ENCODE measurements at places on chromosomes 6 and 20.

DNA sequence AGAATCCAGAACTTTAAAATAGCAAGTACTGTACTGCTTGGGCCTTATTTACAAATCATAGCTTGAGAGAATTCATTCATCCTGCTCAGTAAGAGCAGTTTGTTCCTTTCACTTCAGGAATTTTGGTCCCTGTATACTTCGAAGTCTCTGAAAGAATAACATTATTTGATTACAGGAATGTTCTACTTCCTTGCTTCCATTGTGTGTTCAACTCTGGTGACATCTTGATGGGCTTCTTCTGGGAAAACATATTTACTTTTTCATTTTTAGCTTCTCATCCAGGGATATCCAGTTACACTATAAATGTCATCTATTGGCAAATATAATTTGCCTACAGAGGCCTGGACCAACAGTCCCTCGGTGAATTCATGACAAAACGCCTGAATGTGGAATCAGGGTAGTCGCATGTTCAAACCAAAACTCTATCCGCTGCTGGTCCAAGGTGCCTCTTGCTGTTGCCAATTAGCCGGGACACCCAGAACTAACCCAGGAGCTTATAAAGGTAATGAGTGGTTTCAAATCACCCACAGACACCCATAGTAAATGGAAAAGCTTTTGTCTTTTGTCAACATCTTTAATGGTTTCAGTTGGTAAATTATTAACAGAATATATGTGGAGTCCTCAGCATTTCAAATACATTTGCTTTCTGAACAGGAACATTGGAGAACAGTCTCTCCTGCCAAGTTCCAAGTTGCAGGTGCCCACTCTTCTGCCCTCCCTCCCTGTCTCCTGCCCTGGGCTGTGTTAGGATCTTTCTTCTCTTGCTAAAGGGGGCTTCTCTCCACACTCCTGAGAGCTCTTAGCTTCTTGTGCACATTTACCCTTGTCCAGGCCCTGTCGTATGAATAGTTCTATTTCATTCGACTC, 162.5 kb upstream of the CITED2 start:
- DNase-seq, result no peak

- DNase-seq, result no peak
Measured at GRCh38 chr20:46573234-46573633, 22.8 kb upstream of the OCSTAMP start.

- DNase-seq, result no peak
Measured at GRCh38 chr6:125835221-125835744, 44.5 kb downstream of the NCOA7 start.

DNA sequence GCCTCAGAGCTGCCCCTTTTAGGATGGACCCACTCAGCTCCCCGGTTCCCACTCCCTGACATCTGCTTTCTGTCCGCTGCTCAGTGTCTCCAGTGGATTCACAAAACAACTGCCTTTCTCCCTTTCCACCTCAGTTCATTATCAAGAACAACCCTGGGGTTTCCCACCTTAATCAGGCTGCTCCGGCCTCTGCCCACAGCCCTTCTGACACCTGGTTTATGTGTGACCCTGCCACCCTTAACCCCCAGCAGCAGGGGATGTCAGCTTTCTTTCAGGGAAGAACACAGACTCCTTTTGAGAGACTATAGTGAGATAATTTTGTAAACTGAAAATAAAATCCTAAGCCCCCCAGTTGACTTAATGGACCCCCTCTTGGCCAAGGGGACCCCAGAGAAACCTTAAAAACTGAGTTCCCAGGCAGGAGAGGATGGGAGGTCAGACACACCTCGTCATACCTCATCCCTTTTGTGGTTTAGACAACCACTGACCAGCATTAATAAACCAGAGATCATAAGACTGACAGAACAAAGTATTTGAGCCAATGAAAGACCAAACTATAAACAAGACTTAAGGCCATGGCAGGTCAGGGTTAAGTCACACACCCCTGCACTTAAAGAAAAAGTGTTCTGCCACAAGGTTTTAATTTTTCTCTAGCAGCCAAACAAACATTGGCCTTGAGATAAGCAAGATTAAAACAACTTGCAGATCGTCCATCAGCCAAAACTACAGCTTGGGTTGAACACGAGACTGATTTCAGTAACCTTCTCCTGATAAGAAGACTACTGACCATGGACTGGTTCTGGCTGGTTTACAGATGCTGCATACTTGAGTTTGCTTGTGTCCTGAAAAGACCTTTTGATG, 42.4 kb upstream of the DDR1 start:
- DNase-seq, result no peak

GRCh38 chr20:25079171-25079570, 2.8 kb downstream of the VSX1 start:
- no peak for DNase-seq

- no peak for DNase-seq
Measured at GRCh38 chr20:46890682-46891081, 4.0 kb upstream of the EYA2 start.

- DNase-seq, result no peak
Measured at GRCh38 chr20:60051911-60052310, 93.7 kb downstream of the CDH26 start.

- no peak for DNase-seq
Measured at GRCh38 chr20:1302685-1303541, 26.0 kb downstream of the SDCBP2 start.

GRCh38 chr6:158897236-158897635, 78.1 kb upstream of the EZR start:
- no peak for DNase-seq

DNA sequence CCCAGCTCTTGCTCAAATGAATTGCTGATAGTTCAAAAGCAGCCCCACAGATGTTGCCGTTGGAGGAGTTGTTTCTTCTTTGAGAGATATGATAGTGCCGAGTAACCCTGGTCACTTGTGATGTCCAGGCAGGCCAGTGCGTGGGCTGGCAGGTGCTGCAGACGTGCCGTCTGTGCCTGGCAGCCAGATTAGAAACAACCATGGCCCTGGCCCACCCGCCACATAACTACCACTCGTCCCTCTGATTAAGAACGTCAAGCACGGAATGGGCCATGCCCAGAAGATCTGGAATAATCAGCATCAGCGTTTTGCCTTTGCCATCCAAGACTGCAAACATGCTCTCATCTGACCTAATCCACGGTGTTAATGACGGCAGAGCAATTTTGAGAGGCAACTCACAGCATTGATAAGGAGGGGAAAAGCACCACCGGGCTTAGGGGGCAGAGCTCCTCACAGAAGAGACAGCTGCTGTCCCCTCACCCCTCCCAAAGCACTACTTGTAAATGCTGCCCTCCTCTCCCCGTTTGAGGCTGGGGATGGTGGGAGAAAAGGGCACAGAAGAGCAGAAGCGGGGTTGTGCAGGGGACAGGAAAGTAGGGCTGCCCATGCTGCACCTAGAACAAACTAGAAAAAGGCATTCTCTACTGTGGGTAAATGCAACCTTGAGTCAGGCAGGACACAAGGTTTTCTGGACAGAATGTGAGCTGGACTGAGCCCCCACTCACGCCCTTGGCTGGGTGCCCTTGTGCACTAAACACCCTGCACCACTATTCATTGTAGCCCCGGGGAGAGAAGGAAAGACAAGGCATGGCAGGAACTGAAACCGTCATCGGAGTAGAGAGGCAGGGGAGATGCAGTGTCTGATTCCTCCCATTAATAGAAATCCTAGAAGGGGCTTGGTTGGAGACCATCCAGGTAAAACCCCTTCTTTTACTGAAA, 5.3 kb upstream of the CPNE5 start:
- DNase-seq, result no peak

DNA sequence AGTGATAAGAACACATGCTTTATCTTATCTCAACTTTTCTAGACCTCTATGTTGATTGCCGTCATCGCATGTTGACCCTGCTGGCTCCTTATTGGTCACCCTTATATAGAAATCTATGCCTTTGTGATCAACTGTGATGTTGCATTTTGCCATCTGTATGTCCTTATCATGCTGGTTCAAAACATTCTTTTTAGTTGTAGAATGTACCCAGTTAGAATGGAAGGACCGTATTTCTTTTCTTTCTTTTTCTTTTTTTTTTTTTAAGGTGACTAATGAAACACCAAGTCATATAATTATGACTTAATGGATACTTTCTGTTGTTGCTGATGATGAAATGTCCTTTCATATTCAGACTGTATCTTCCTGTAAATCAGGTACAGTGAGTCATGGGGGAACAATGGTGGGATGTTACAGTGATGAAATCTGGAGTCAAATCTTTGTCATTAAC, 145.9 kb upstream of the CITED2 start:
- DNase-seq, result no peak

GRCh38 chr20:16423311-16424212, 149.7 kb downstream of the KIF16B start:
- DNase-seq, result no peak

GRCh38 chr6:167750956-167751358, 75.8 kb upstream of the AFDN start:
- DNase-seq, result no peak

- no peak for DNase-seq
Measured at GRCh38 chr20:8646033-8646441, 422.9 kb upstream of the PLCB4 start.

- DNase-seq, result no peak
Measured at GRCh38 chr6:37794825-37795224, 24.7 kb upstream of the ZFAND3 start.

- DNase-seq, result no peak
Measured at GRCh38 chr6:1916334-1917070, 306.8 kb downstream of the FOXC1 start.

DNA sequence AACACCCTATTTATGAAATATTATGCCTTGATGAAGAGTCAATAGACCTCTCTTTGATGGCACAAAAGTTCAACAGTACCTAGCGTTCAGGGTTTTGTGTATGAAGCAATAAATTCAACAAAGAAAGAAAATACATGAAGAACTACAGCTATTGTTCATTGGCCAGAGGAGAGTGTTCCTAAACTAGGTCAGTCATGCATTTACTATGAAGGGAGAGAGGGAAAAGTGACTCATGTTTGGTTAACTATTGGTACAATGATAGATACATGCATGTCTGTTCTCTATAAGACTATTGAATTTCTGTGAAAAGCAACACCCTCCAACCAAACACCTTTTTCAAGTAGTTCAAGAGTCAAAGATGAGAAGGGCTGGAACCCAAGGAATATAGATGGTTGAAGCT, 50.7 kb downstream of the CLIC5 start:
- no peak for DNase-seq

- no peak for DNase-seq
Measured at GRCh38 chr6:127053875-127054235, 64.6 kb upstream of the RSPO3 start.

DNA sequence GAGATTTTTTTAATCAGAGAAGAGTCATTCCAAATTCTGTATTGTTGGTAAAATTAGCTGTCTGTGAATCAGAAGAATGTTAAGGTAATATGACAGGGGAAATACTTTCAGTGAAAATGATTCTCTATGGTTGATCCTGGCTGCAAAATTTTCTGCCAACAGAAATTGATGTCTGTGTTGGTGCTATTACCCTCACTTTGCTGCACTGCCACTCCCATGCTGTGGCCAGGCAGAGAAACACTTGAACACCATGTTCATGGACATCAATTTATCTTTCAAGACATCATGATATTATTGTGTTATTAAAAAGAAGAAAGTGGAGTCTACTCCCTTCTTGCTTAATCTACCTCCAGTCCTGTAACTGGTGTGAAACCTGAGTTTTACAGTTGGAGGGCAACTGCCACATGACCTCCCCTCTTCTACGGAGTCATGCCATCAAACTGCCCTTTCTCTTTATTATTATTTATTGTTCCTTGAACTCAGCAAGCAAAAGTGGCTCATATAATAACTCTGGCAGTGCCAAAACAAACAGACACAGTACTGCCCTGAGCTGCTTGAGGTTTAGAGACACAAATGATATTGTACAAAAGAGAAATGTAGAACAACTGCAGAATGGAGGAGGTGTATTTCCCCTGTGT, 288.0 kb upstream of the JAG1 start:
- DNase-seq, result no peak

DNA sequence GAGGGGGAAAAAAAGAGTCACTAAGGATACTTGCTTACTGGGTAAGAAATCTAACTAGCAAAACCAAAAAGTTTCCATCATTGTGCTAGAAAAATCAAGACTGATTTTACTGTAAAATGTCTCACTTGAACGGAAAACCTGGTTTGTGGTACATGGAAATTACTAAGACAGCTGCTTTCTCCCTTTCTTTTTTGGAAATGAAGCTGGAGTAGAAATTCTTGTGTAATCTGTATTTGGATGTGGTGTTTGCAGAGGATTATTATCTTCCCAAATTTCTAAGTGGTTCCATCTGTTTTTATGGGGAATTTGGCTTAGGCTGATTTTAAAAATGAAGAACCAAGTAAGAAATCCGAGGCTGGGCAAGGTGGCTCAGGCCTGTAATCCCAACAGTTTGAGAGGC, 20.4 kb downstream of the EPB41L2 start:
- DNase-seq, result no peak

DNA sequence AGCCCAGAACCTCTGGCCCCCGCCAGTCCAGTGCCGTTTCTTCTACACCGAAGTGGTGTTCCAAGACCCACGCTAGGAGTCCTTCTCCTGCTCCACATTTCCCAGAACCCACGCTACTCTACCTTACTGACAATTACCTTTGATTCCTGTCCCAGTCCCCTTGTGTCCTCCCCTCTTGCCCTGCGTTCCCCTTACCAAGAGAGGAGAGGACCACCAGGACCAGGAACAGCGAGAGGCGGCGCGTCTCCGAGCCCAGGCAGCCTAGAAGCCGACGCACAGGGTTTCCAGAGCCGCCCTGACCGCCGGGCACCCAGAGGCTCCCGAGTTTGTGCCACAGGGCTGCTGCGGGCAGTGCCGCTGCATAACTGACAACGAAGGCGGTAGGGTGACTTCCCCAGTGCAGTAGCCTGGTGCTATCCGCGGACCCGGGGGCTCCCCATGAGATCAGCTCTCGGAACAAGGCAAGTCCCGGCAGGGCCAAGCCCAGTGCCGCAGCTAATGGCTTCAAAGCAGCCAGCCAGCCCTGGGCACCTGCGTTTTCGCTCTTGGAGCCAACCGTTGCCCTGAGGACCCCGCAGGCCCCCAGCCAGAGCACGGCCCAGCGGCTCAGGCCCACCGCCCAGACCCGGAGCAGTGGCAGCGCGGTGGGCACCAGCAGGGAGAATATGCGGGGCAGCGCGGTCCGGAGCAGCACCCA, 512 bp downstream of the TAP1 start:
- DNase-seq, result no peak

DNA sequence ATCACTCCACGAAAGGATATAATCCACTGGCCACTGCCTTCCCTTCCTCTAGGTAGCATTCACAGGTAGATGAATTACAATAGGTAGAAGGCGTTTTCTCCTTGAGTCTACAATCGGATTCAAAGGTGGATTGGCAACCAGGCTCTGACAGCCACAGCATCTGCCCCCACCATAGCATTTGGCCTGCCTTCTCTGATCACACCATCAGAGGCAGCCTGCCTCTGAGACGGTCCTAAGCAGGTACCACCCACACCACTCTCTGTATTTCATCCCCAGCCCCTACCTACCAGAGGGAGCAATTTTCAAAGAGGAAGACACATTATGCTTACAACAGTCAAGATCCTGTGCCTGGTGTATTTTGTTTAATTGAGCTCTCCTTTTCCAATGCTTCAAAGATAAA, 210.5 kb upstream of the SPTLC3 start:
- DNase-seq, result no peak

Data from stimulated activated CD8-positive, alpha-beta memory T cell treated with anti-CD3 and anti-CD28 coated beads, Interleukin-7, amount 100 ng/mL, for 24 hours (primary cell).